Smooth muscle cell of the pulmonary artery (primary cell): ENCODE measurements at places on chromosomes 5 and 9. TPM values are rescaled to one million over a fixed set of nuclear protein-coding genes. Genes with fewer than 3 reads are reported as not detected.

Gene FREM1
- 0.39 TPM in 1 of 2 replicates, not detected in the other for total RNA-seq

Gene SARDH
- 5.0 and 11.7 TPM in 2 replicates for total RNA-seq

Gene ZNF879
- 4.1 and 4.6 TPM in 2 replicates for total RNA-seq

Gene PTPN3
- 3.9 and 7.2 TPM in 2 replicates for total RNA-seq

Gene SPATA31E1
- total RNA-seq, result not detected in 2 replicates

Gene SUB1
- 74.0 and 104 TPM in 2 replicates for total RNA-seq

Gene IL13
- not detected in 2 replicates for total RNA-seq

Gene CHSY3
- total RNA-seq, result 22.8 and 41.9 TPM in 2 replicates

Gene FYB1
- total RNA-seq, result 0.03 and 0.07 TPM in 2 replicates

Gene MAMDC2
- 4.7 and 8.6 TPM in 2 replicates for total RNA-seq

Gene DIPK1B
- 2.9 and 3.8 TPM in 2 replicates for total RNA-seq

Gene ADAMTSL1
- 111 and 128 TPM in 2 replicates for total RNA-seq

Gene TMC1
- total RNA-seq, result 0.17 and 0.59 TPM in 2 replicates

Gene RAD1
- 33.6 and 34.7 TPM in 2 replicates for total RNA-seq

Gene C5orf34
- 2.6 and 2.7 TPM in 2 replicates for total RNA-seq

Gene CRHBP
- total RNA-seq, result 0.33 and 3.7 TPM in 2 replicates

Gene DCAF12
- total RNA-seq, result 14.0 and 15.8 TPM in 2 replicates

Gene NR6A1
- total RNA-seq, result 0.39 and 0.69 TPM in 2 replicates

Gene EGR1
- total RNA-seq, result 3.8 and 7.8 TPM in 2 replicates

Gene CER1
- not detected in 2 replicates for total RNA-seq

Gene NUDCD2
- total RNA-seq, result 4.1 and 4.3 TPM in 2 replicates

Gene SLC9A3
- total RNA-seq, result 0.78 and 0.86 TPM in 2 replicates

Gene BSPRY
- 0.07 TPM in 1 of 2 replicates, not detected in the other for total RNA-seq

Gene NNT
- 71.0 and 89.2 TPM in 2 replicates for total RNA-seq

Gene GFPT2
- 12.2 and 23.0 TPM in 2 replicates for total RNA-seq

Gene FOXD4L4
- 0.17 and 0.20 TPM in 2 replicates for total RNA-seq

Gene TMEM267
- total RNA-seq, result 26.4 and 27.3 TPM in 2 replicates

Gene C5orf58
- not detected in 2 replicates for total RNA-seq

Gene TICAM2
- total RNA-seq, result 4.3 and 4.8 TPM in 2 replicates

Gene RPS14
- 1,032 and 1,726 TPM in 2 replicates for total RNA-seq

Gene FBP2
- not detected in 2 replicates for total RNA-seq

Gene GABBR2
- total RNA-seq, result 0.46 TPM in 1 of 2 replicates, not detected in the other
